Activated CD4-positive, alpha-beta T cell treated with anti-CD3 and anti-CD28 coated beads, Interleukin-2, Interleukin-4, amounts not matched to agents 100 ng/mL and 50 ng/mL, durations not matched to agents 16 hours and 8 hours (primary cell): ENCODE measurements at places on chromosomes 7 and 10.

DNA sequence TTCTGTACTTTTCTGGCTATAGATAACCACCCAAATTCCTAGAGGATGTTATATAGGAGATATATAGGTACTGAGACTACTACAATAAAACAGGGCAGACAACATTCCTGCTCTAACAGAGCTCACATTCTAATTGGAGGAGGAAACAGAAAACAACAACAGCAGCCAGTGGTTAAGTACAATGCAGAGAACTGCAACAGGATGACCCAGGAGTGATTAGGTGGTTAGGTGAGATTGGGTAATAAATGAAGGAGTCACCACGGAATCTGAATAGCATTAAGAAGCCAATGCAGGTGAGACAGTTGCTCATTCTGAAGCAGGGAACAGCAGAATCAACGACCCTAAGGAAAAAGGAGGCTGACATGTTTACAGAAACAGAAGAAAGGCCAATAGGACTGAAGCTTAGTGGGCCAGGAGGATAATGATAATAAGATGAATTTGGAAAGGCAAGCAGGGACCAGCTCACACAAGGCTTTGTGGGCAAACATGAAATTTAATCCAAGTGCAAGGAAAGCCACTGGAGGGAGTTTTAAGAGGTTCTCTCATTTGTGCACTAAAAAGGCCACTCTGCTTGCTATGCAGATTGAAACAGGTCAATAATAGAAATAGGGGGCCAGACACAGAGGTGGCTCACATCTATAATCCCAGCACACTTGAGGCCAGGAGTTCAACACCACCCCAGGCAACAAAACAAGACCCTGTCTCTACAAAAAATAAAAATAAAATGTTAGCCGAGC, 16.9 kb upstream of the REEP3 start:
- DNase-seq = no peak

- DNase-seq = no peak
Observed at GRCh38 chr10:97748116-97748515, 11.2 kb downstream of the ZFYVE27 start.

DNA sequence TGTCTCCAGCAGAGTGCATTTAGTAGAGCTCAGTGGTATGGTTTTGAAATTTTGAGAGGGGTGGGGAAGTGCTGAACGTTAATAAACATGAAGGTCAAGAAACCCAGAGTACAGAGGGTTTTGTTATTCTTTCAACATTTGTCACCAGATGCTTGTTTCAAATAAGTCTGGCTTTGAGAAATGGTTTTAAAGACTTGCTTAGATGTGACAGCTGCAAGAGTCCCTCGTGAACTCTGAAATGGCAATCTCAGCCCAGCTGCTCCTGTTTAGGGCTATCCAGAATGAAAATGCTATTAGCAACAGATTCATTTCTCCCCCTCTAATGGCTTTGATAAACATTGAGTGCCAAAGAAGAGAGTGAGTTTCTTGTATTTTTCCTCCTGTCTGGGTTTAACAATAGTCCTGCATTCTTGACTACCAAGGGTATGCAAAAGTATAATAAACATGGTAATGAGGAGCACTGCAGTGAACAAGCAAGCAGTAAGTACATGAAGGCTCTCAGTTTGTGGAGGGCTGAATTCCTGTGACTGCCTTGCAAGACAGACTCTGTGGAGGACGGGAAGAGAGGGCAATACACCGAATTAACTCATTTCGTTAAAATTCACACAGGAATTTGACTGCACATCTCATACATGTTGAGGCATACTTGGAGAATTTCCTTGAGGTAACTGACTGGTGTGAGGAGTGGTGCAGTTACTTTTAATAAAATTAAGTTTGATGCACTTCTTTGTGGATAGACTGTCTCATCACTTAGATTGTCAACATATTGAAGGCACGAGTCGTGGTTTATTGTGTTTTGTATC, 490.9 kb downstream of the REEP3 start:
- DNase-seq = no peak

DNA sequence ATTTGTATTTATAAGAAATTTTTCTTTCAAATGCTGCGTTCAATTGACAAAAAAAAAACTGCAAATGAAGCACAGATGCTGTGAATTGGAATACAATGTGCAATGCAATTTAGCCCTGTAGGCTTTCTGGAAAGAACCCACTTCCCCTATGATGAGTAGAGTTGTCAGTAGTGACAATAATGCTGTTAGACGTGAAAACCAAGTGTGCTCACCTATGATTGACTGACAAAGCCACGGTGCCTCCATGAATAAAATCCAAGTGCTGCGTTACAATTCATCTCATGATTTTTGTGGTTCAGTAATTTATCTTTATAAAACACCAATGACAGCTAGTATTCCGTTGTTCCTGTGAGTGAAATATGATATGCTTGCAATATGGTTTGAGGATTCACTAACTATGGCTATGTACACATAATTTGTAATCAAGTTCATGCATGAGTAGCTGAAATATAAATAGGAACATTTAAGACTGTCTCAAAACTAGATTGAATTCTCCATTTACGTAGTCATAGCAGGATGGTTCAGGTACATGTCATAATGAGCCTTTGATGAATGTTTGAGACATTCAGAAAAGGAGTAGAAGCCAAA, 1160.3 kb downstream of the CNTNAP2 start:
- DNase-seq = no peak

DNA sequence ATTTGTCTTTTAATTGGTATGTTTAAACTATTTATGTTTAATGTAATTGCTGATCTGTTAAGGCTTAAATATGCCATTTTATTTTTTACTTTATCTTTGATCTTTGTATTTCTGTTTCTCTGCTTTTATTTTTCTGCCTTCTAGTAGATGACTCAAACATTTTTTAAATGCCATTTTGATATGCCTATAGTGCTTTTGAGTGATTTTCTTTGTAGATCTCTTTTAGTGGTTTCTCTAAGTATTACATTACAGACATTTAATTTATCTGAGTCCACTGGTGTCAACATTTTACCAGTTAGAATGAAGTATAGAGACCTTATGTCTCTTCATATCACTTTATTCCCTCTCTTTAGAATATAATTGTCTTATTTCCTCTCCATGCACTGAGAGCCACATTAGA, 32.7 kb downstream of the IL6 start:
- no peak for DNase-seq

DNA sequence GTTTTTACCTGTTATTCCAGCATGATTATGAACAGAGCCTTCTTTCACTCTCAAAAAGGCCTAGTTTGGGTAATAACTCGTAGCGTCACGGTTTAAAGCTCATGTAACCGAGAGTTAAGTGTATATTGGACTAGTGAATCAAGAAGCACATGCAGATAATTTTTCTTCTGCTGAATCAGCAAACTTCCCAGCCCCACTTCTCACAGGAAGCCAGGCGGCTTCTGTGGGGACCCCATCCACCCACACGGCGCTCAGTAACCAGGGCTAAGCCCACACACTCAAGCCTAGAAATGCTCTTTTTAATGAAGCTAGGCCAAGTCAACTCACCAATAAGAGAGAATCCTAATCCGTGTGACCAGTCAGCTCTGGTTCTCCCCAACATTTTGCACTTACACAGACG, 191.2 kb upstream of the MGMT start:
- DNase-seq = no peak

GRCh38 chr7:127807340-127807739, 155.3 kb downstream of the SND1 start:
- DNase-seq = no peak

- DNase-seq = no peak
Observed at GRCh38 chr7:142298009-142298408, 40.2 kb upstream of the PRSS58 start.

DNA sequence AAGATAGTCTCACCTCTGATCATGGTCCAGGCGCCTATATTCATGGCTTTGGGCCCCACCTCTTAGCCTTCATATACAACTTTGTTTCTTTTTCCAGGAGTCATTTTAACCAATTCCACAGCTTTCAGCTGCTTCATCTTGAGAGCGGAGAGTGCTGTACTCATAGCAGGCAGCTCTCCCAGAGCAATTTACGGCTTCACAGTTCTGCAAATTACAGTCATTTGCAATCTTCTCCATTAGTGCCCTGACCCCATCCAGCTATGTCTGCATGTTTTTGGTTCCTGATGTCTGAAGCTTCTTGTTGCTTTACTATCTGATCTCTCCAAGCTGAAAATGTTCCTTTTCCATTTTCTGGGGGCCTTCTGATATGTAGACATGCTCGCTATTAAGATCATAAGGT, 18.0 kb upstream of the MEST start:
- DNase-seq = no peak

GRCh38 chr10:78049851-78050250, 16.2 kb downstream of the RPS24 start:
- no peak for DNase-seq

- DNase-seq = no peak
Observed at GRCh38 chr10:70376436-70377378, 5.7 kb downstream of the LRRC20 start.

DNA sequence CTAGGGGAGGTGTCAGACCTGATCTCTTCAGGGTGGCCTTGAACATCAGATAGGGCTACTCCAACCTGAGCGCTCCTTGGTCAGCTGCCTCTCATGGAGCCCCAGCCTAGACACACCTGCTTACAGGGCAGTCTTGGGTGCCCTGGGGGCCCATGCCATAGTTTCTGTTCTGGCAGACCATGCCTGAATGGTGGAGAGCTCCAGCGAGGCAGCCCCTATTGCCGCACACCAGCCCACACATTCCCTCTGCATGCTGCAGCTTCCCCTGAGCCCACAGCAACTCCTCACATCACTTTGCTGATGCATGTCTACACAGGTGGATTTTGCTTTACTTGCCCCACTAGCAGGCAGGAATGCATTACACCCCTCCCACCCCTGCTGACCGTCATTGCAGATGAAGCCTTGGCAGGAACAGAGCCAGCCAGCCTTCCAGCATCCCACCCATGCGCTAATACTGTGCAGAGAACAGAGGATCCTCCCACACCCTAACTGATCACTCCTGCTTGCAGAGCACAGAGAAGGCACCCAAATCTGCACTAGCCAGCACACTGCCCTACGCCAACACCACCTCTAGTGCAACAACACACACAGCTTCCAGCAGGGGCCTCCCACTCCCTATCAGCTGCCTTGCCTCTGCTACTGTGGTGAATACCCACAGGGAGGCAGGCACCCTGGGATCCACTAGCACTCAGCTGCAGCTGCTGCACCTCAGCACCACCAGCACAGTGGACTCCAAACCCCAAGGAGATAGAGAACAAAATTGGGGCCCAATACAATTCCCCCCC, 43.0 kb upstream of the GRM3 start:
- no peak for DNase-seq

DNA sequence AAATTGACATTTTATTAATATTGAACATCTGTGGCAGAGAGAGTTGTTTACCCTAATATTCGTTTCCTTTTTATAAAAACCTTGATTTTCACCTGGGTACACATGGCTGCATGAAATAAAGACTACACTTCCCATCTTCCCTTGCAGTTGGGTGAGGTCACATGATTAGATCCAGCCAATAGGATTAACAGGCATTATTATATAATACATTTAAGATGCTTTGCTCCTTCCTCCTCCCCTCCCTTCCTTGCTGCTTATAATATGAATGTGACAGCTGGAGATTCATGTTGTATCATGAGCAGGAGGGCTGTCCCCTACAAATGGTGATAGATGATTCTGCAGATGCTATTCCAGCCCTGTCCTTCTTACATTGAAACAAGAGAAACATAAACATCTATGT, 146.6 kb downstream of the SH2D4B start:
- peak; percentile 24 for DNase-seq

GRCh38 chr10:109317746-109318366, 605.5 kb downstream of the XPNPEP1 start:
- DNase-seq = no peak

DNA sequence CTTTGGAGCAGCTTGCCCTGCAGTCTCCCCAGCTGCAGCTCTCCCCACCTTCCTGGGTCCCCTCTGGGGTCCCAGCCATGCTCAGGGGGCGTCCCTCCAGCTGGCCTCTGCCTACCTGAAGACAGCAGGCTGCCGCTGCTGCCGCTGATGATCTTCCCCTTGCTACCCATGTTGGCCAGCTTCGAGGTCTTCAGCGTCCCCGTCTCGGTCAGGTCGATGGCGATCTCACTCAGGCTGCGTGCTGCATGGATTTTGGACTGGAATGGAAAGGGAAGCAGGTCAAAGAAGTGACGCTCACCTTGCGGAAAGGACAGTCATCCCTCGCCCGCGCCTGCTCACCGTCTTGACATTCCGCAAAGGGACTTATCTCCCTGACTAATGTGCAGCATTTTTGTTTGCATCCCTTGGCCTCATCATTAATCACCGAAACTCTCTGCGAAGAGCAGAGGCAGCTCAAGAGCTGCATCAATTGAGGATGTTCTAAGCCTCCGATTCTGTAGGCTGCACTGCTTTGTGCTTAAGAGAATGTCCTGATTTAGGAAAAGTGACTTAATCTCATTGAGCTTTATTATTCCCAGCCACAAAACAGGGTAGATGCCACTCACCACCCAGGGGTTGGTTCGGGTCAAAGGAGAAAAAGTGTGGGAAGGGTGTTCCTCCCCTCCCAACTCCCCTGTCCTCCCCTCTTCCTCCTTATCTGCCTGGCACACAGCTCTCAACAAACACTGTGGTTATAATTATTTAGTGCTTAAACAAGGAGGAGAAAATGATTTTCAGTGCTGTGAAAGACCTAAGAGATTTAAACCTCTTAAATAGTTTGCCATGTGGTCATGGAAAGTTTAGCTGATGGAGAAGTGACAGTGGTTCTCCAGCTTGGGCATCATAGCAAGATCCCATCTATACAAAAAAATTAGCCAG, 107.3 kb downstream of the PRPF18 start:
- no peak for DNase-seq

DNA sequence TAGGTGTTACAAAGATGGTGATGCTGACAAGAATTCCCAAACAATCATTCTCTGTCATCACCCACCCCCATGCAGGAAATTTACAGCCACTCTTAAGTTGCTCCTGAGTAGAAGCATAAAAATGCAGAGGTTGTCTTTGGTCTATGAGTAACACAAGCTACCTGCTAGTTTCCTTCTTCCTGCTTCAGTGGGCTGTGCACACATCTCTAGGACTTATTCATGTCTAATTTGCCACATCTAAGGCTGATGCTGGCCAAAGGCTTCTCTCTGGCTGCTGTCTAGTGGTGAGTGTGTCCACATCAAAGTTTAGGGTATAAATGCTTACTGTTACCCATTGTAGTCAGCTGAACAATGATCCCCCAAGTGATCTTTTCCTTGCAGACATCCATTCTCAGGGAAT, 662.5 kb downstream of the TYW1 start:
- DNase-seq = no peak

GRCh38 chr10:132551093-132551807, 13.7 kb downstream of the INPP5A start:
- DNase-seq = peak; percentile 50

DNA sequence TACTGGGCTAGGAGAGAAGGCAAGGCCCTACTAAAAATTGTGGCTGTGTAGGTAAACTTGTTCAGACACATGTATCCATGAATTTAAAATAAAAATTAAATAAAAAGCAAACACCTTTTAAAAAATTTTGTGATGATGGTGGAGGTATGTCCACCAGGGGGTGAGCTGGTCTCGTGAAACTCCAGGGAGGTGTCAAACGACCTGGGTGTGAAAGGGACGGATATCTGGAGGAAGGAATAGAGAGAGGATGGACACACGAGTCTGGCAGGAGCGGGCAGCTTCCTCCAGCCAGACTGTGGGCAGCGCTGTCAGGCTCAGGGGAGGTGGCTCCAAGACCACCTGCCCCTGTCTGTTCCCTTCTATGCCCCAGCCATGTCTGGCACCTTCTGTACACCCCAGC, 34.8 kb upstream of the DMBT1 start:
- no peak for DNase-seq
